ENCODE measurements at places on chromosomes 7 and 10. TPM values are rescaled to one million over a fixed set of nuclear protein-coding genes. Genes with fewer than 3 reads are reported as not detected.

GRCh38 chr7:132348341-132348740 is 227.9 kb downstream of the PLXNA4 start:
- no peak for DNase-seq
- no peaks in the 10 kb centered on the region for H3K27me3 ChIP-seq
- H3K36me3 ChIP-seq: no peaks in the 10 kb centered on the region
- peaks cover 19% of the 10 kb centered on the region for H3K4me1 ChIP-seq

- H3K4me1 ChIP-seq: peaks cover 15% of the 10 kb centered on the region
- no peaks in the 10 kb centered on the region for H3K36me3 ChIP-seq
- DNase-seq: no peak
- H3K27me3 ChIP-seq: no peaks in the 10 kb centered on the region
- no peak overlapping the region for H3K4me3 ChIP-seq
Observed at GRCh38 chr7:85222522-85222921, 35.7 kb upstream of the SEMA3D start.

GRCh38 chr10:11560076-11560709 is 51.3 kb downstream of the USP6NL start:
- no peaks in the 10 kb centered on the region for H3K27me3 ChIP-seq
- H3K36me3 ChIP-seq: no peaks in the 10 kb centered on the region
- DNase-seq: peak; percentile 12
- no peak overlapping the region for H3K4me3 ChIP-seq
- H3K27ac ChIP-seq: no peak overlapping the region

Gene HERC4
- total RNA-seq: 46.8 TPM

Gene MBL2
- 1.1 TPM for total RNA-seq

DNA sequence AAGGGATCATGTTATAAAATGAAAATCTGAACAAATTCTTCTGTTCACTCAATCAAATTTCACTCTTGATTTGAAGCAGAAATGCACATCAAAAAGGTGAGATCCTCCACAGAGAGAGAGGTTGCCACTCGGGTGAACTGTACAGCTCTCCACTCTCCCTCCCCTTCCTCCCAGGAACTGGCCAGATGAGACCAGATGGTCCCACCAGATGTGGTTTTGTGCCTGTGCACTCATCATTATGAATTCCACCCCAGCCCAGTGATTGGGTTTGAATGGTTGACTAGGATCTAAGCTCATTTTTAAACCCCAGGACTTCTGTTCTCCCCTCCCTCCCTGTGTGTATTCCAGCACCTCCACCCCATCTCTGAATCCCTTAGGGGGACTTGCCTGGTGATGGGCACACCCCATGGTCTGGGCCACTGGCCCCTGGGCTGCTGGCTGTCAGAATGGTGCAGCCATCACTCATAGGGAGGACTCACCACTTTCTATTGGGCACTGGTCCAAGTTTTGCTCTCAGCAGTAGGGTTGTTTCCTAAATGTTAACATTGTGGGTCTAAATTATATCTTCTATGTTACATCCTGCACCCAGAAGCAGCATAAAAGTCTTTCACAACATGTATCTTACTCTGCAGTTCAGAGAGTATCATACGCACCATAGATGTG is 393.1 kb downstream of the TNS3 start:
- no peak overlapping the region for H3K4me3 ChIP-seq
- H3K27ac ChIP-seq: no peak overlapping the region
- no peaks in the 10 kb centered on the region for H3K27me3 ChIP-seq

GRCh38 chr7:132368246-132368900 is 207.9 kb downstream of the PLXNA4 start:
- no peak overlapping the region for H3K4me3 ChIP-seq
- H3K27me3 ChIP-seq: no peaks in the 10 kb centered on the region
- no peaks in the 10 kb centered on the region for H3K36me3 ChIP-seq
- DNase-seq: no peak
- H3K4me1 ChIP-seq: no peaks in the 10 kb centered on the region

DNA sequence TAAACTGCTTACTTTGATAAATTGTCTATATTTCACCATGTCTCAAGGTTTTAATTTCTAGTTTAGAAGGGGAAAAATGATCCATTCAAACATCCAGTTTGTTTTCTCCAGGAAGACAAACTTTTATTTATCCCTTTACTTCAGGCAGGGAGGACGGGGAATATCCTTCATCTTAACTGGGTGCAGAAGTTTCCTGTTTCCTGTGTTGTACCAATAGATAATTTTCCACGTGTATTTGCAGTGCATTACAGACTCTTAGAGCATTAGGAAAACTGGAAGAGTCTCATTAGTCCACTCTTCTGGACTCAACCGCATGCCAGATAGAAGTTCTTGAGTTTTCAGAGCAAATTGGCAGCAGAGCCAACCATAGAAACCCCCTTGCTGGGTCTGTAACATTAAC is 39.4 kb upstream of the PIP4K2A start:
- H3K4me1 ChIP-seq: no peaks in the 10 kb centered on the region
- no peak overlapping the region for H3K4me3 ChIP-seq
- H3K27me3 ChIP-seq: no peaks in the 10 kb centered on the region
- H3K36me3 ChIP-seq: no peaks in the 10 kb centered on the region
- DNase-seq: no peak

GRCh38 chr10:17062955-17063484 is 66.6 kb downstream of the CUBN start:
- H3K27me3 ChIP-seq: no peaks in the 10 kb centered on the region
- H3K4me3 ChIP-seq: no peak overlapping the region
- peaks cover 20% of the 10 kb centered on the region for H3K4me1 ChIP-seq
- no peaks in the 10 kb centered on the region for H3K36me3 ChIP-seq
- peak overlapping the region; percentile 88 for H3K27ac ChIP-seq
- DNase-seq: peak; percentile 81

Gene CCL26
- 7.5 TPM for total RNA-seq

GRCh38 chr7:73866446-73866767 is 5.4 kb downstream of the TMEM270 start:
- H3K27ac ChIP-seq: no peak overlapping the region
- H3K4me1 ChIP-seq: peaks cover 20% of the 10 kb centered on the region
- no peaks in the 10 kb centered on the region for H3K36me3 ChIP-seq
- no peak overlapping the region for H3K4me3 ChIP-seq
- DNase-seq: no peak

Gene PILRA
- 2.2 TPM for total RNA-seq

- peaks cover 77% of the 10 kb centered on the region for H3K27me3 ChIP-seq
- no peak overlapping the region for H3K4me3 ChIP-seq
- no peak for DNase-seq
- H3K27ac ChIP-seq: no peak overlapping the region
- H3K36me3 ChIP-seq: no peaks in the 10 kb centered on the region
Observed at GRCh38 chr7:30681331-30681797, 892 bp downstream of the CRHR2 start.

GRCh38 chr7:50724526-50725520 is 57.9 kb downstream of the GRB10 start:
- no peaks in the 10 kb centered on the region for H3K27me3 ChIP-seq
- DNase-seq: no peak
- peaks cover 28% of the 10 kb centered on the region for H3K4me1 ChIP-seq
- H3K36me3 ChIP-seq: no peaks in the 10 kb centered on the region

Gene TET1
- 13.6 TPM for total RNA-seq

DNA sequence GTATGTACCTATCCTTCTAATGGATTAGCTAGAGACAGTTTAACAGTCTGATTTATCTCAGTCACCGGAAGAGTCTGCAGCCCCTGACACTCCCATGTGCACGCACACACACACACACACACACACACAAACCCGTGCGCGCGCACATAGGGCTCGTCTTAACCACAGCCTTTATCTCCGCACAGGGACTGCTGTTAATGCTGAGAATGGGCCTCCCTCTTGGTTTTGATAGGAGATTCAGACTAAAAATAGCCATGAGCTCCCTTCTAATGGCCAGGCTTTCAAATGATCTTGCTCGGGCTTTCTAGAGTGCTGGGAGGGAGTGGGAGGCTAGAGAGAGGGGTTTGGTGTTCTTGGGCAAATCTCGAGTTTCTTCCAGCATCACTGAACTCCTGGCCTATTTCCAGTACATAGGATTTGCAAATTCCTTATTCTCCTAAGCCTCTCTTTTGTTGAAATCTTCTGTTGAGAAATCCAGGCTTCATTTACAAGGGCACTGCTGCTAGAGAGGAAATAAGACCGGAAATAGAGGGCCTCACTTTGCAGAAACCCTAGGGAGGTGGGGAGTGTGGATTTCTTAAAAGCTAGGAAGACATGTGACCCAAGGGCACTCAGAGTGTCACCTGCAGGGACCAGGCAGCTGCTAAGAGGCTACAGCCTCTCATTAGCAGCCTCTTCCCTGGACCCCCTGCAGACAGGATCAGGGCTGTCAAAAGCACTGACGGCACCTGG is 2.4 kb downstream of the TMEM72 start:
- peak overlapping the region; percentile 43 for H3K27ac ChIP-seq
- no peaks in the 10 kb centered on the region for H3K27me3 ChIP-seq
- DNase-seq: peak; percentile 37
- H3K4me1 ChIP-seq: peaks cover 22% of the 10 kb centered on the region
- H3K36me3 ChIP-seq: no peaks in the 10 kb centered on the region

Gene CEP55
- total RNA-seq: 3.6 TPM

DNA sequence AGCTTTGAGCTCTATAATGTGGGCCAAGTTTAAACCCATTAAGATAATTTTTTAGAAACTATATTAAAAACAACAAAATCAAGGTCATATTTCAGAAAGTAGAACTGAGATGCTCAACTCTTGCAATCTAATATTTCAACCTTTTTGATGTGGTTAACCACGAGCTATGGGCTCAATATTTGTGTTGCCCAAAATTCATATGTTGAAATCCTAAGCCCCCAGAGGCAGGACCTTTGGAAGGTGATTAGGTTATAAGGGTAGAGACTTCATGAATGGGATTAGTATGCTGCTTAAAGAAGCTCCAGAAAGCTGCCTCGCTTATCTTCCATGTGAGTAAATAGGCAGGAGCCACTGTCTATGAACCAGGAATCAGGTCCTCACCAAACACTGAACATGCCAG is 284.4 kb downstream of the CRPPA start:
- no peaks in the 10 kb centered on the region for H3K4me1 ChIP-seq
- no peaks in the 10 kb centered on the region for H3K27me3 ChIP-seq
- H3K4me3 ChIP-seq: no peak overlapping the region
- DNase-seq: no peak
- H3K27ac ChIP-seq: no peak overlapping the region

Gene FAM25G
- not detected for total RNA-seq

DNA sequence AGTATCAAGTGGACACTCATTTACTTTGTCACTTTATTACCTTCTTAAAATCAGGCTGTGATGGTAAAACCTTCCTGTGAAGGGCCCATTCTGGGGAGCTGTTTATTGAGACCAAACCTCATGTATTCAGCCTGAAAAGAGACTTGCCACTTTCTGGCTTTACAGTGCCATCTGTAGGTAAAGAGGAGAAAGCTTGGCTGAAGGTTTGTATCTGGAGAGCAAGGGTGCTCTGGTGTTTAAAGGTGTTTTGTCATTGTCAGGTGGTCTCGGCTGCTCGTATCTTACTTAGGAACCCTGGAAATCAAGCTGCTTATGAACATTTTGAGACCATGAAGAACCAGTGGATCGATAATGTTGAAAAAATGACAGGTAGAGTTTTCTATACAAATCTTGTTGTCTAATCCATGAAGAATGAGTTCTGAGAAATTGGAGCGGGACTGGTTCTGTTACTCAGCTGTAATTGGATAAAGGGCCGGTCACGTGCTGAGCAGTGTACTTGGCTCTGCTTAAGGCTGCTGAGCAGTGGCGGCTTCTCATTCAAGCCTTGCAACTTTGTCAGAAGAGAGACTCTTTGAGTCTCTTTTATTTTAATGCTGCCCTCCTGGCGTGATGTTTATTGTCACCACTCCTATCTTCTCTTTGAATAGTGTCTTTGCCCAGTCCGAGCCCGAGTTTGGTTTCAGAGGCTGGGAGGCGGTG is 46.9 kb downstream of the AP3M1 start:
- peak; percentile 19 for DNase-seq
- H3K4me3 ChIP-seq: no peak overlapping the region
- no peaks in the 10 kb centered on the region for H3K36me3 ChIP-seq
- H3K4me1 ChIP-seq: no peaks in the 10 kb centered on the region
- H3K27ac ChIP-seq: no peak overlapping the region
- no peaks in the 10 kb centered on the region for H3K27me3 ChIP-seq

DNA sequence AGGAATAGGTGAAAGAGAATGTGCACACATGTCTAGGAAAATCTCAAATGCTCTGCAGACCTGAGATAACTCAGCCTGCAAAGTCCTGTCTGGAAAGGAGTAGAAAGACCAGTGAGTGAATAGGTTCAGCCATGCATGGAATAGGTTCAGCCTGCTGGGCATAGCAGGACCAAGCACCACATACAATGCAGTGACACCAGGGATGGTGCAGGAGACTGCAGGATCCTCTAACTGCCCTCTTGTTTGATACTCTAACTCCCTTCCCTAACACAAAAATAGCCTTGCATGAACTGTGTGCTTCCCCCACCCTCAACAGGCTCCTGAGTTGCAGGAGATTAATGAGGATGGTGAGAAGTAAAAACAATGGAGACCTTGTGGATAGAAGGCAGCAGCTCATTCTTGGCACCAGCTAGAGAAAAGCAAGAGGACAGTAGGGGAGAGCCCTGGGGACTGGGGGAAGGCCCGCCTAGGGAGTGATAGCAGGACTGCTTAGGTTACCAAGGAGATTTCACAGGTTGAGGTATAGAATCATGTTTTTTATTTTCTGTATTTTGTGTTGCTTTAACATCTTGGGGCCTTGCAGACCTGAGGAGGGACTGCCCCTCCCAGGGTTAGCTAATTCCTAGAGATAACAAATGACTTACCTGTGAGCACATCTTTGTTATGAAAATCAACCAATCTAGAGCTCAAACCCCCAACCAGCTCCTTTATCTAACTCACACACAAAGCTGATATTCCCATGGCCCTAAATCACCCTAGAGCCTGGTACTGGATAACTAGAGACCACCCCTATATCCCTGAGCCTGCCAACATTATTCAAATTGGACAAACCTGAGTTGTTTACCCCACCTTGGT is 187.8 kb downstream of the PLPP4 start:
- H3K4me3 ChIP-seq: no peak overlapping the region
- no peak for DNase-seq
- H3K27ac ChIP-seq: no peak overlapping the region
- no peaks in the 10 kb centered on the region for H3K4me1 ChIP-seq
- no peaks in the 10 kb centered on the region for H3K36me3 ChIP-seq
- H3K27me3 ChIP-seq: peaks cover 5% of the 10 kb centered on the region

- no peak overlapping the region for H3K4me3 ChIP-seq
- no peaks in the 10 kb centered on the region for H3K36me3 ChIP-seq
- DNase-seq: peak; percentile 46
- H3K27me3 ChIP-seq: no peaks in the 10 kb centered on the region
Observed at GRCh38 chr10:86775056-86775869, 18.8 kb downstream of the BMPR1A start.

- H3K27me3 ChIP-seq: no peaks in the 10 kb centered on the region
- no peaks in the 10 kb centered on the region for H3K36me3 ChIP-seq
- peak; percentile 53 for DNase-seq
- no peak overlapping the region for H3K4me3 ChIP-seq
Observed at GRCh38 chr10:116490028-116490662, 55.6 kb upstream of the PNLIP start.

Gene TMEM213
- total RNA-seq: 0.03 TPM

- no peaks in the 10 kb centered on the region for H3K36me3 ChIP-seq
- no peak for DNase-seq
- H3K27ac ChIP-seq: no peak overlapping the region
- H3K4me1 ChIP-seq: no peaks in the 10 kb centered on the region
- H3K27me3 ChIP-seq: no peaks in the 10 kb centered on the region
- no peak overlapping the region for H3K4me3 ChIP-seq
Observed at GRCh38 chr10:103706047-103706446, 149.3 kb downstream of the SH3PXD2A start.

- H3K27me3 ChIP-seq: no peaks in the 10 kb centered on the region
- H3K27ac ChIP-seq: no peak overlapping the region
- H3K36me3 ChIP-seq: no peaks in the 10 kb centered on the region
- no peaks in the 10 kb centered on the region for H3K4me1 ChIP-seq
- DNase-seq: no peak
Observed at GRCh38 chr7:106326594-106327537, 42.1 kb upstream of the NAMPT start.

Gene ZCCHC24
- 20.1 TPM for total RNA-seq

Data from hepatocyte (in vitro differentiated cells).